ENCODE measurements at places on chromosomes 6 and 20.

- DNase-seq, result no peak
Observed at GRCh38 chr6:23073821-23074220, 504.5 kb downstream of the HDGFL1 start.

DNA sequence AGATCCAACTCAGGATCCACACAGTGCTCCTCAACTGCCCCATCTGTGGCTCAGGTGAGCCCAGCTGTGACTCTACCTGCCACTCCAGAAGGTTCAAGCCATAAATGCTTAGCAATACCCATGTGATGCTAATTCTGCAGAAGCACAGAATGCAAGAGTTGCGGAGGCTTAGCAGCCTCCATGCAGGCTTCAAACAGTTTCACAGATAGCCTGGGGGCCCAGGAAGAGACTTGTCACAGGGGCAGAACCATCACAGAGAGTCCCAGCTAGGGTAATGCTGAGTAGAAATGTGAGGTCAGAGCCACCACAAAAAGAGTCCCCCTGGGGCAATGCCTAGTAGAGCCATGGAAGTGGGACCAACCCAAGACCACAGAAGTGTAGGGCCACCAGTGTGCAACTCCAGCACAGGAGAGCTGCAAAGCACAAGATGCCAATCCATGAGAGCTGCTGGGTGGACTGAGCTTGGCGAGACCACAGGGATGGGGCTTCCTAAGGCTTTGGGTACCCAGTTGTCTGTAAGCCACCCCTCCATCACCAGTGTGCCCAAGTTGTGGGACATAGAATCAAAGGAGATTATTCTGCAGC, 283.9 kb downstream of the UBE3D start:
- no peak for DNase-seq

GRCh38 chr6:37618916-37619590, 78.6 kb downstream of the MDGA1 start:
- DNase-seq, result peak; percentile 63

GRCh38 chr20:52889225-52889624, 82.9 kb upstream of the TSHZ2 start:
- peak; percentile 84 for DNase-seq

GRCh38 chr6:112252571-112253497, 1.5 kb downstream of the LAMA4 start:
- DNase-seq, result peak; percentile 75

- no peak for DNase-seq
Observed at GRCh38 chr6:139051396-139052060, 23.0 kb downstream of the ABRACL start.

GRCh38 chr6:139862311-139862710, 487.9 kb upstream of the CITED2 start:
- DNase-seq, result no peak
